Urinary bladder (tissue), 4 donors: ENCODE measurements at places on chromosomes 3 and 15. TPM values are rescaled to one million over a fixed set of nuclear protein-coding genes. Genes with fewer than 3 reads are reported as not detected.

Gene CD200
- 23.0 TPM for total RNA-seq

DNA sequence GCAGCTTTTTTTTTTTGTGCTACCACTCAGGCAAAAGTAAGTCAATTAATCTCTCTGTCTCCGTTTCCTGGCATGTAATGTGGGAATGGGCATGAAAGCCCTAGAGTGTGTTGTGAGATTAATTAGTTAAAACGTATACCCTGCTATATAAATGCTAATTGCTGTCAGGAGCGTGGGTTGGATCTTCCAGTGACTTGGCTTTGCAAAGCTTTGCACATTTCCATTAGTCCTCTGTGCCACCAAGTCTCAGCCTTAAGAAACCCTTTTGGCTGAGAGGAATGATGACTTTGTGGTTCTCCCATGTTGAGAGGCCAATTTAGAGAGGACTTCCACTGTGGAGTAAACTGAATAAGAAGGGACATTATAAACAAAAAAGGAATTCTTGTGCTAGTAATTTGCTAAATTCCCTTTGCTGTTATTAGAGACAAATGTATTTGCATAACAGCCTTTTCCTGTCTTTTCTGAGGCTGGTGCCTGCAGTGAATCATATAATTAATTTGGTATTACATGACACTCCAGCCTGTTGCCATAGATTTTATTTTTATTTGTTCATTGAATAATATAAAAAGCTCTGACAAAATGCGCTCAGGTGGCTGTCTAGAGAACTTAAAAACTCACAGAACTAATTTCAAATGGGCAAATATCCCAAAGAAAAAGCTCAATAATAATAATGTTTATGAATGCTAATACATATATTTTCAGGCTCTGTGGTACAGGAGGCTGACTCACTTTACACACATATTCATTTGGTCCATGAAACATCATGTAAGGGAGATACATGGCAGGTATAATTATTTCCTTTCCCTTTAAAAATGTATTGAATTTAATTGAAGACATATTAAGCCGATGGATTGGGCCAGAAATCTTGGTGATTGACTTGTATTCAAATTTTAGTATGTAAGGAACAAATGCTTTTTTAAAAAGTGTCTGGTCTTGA lies 82.7 kb downstream of the IL1RAP start:
- no peak for DNase-seq

Gene SPATA12
- not detected for total RNA-seq

DNA sequence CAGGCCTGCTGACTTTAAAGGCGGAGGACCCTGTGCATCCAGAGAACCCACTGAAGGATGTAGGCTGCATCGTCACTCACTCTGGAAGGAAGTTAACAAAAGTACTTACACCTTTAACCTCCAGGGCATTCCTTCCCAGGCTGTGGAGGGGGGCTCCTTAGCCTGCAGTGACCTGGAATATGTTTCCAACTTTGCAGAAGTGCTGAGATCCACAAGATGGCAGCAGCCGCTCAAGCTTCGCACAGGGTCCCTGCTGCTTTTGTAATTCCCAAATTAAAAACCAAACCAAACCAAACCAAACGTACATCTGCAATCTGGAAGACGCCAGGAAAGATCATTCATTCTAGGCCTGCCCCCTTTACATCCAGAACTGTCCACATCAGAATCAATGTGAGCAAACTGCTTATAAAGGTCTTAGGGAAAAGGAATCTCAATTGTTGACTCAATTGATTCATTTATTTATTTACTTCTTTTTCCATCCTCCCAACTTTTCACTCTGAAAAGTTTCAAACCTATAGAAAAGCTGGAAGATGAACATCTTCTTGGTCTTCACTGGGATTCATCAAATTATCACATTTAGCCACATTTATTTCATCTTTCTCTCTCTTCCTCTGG lies 70.5 kb upstream of the KLHL25 start:
- no peak for DNase-seq

DNA sequence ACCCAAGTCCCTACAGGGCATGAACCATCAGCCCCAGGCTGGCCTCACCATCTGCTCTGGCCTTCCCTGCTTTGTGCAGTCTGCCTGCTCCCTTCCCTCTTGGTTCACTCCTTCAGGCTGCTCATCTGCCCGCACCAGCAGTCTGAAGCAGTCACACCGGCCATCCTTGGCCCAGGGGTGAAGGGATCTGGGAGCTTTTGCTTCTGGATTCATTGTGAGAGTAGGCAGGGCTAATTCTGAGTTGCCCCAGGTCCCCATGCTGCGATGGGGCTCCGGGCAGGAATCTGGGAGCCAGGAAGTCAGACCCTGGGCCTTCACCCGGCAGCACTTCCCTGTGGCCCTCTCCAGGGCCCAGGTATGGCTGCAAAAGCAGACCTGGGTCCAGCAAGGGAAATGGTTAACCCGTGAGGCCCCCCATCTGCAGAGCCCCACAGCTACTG lies 99.7 kb downstream of the VGLL4 start:
- DNase-seq = no peak

GRCh38 chr3:57949785-57950615 lies 58.2 kb upstream of the FLNB start:
- no peak for DNase-seq

Gene NLGN1
- total RNA-seq = 51.8 TPM

- no peak for DNase-seq
These were observed 34.8 kb upstream of the CEMIP start for GRCh38 chr15:80744415-80744814.

DNA sequence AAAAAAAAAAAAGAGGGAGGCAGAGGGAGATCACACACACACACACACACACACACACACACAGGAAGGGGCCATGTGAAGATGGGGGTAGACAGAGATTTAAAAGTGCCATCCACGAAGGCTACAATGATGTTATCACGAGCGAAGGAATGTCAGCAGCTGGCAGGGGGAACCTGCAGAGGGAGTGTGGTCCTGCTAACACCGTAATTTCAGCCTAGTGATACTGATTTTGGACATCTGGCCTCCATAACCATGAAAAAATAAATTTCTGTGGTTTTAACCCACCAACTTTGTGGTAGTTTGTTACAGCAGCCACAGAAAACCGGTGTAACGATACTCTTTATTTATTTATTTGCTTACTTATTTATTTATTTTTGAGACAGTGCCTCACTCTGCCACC lies 76.0 kb downstream of the TMCO5A start:
- no peak for DNase-seq

Gene SNX33
- 11.1 TPM for total RNA-seq

GRCh38 chr3:64460877-64461276 lies 226.9 kb downstream of the ADAMTS9 start:
- no peak for DNase-seq

GRCh38 chr15:67186688-67187087 lies 67.8 kb downstream of the AAGAB start:
- DNase-seq = no peak

Gene STRA6
- 21.9 TPM for total RNA-seq

DNA sequence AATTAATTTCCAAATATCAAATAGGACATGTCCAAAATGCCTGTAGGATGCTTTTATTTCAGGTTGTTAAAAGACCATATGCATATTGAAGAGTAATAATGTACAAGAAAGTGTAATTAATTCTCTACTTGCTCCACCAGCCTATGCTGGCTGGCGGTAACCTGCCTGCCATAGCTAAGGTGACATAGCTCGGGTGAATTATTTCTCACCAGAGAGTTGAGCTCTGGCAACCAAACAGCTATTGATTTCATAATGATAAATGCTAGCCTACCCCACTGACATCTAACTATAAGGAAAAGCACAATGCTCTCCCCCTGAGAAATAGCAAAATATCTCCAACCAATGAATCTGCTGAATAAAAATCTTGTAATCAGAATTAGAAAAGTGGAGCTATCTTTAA lies 48.9 kb downstream of the GADL1 start:
- no peak for DNase-seq

GRCh38 chr3:3753416-3753815 lies 45.8 kb upstream of the LRRN1 start:
- no peak for DNase-seq

DNA sequence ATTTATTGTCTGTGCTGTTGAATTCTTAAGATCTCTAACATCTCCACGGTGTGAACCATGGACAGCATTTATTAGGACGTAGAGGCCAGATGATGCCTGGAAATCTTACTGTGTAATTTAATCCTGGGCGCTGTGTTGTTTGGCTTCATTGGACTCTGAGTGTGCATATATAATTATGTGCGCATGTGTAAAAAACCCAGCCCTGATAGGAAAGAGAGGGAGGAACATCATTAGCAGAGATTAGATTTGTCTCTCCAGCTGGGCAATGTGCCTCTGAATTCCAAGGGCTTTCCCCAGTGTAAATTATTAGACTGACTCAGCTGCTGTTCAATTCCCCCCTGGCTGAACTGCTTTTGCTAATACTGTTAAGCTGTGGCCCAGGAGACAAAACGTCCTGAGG lies 39.6 kb downstream of the MAP3K13 start:
- DNase-seq = peak; percentile 21

GRCh38 chr3:124333931-124334640 lies 342.2 kb upstream of the ROPN1 start:
- DNase-seq = no peak

DNA sequence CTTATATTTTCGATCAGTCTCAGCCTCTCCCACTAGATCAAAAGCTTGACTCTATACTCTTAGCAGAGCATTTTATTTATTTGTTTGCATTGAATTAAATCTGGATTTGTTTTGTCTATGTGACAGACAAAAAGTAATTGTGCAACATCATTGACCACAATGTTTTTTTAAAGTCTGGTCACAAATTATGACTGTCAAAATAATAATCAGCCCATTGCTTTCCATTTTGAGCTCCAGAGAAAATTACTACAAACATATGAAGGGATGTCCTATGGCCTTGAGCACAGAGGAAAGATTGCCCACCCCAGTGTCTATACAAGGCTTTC lies 82.3 kb downstream of the FSIP1 start:
- DNase-seq = no peak

DNA sequence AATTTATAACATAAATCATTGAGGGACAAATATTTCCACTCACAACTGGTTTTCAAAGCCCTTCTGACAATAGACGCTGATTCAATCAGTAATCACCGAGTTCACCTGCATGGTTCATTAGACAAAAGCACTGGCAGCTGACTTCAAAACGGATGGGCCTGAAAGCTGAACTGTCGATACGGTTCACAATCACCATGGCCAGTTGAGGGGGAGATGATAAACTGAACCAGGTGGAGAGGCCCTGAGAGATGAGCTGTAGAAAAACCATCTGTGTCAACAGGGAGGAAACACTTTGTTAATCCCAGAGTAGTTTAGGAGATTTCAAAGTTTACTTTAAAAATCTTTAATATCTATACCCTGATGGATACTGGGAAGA lies 75.0 kb downstream of the PEX5L start:
- no peak for DNase-seq

Gene ADAMTS17
- 10.7 TPM for total RNA-seq

DNA sequence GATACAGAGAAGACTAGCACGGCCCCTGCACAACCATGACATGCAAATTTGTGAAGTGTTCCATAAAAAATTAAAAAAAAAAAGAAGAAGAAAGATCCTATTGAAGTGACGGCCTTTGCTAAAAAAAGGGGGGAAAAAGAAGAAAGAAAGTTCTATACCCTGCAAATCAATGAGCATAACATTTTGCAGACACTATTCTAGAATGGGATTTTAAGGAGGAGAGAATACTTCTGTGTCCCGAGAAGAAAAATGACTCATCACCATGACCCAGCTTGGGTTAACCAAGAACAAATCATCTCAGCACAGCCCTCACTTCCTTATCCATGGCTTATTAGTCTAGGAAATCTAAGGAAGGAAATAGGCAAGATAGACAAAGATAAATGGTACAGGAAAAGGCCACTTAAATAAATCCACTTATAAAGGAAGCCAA lies 7.4 kb upstream of the SH3BP5 start:
- no peak for DNase-seq

- DNase-seq = no peak
These were observed 126.7 kb downstream of the FOXB1 start for GRCh38 chr15:60130821-60131220.

Gene OCA2
- total RNA-seq = 3.0 TPM

Gene GOLGA8S
- total RNA-seq = 0.21 TPM

Gene GOLGA6D
- not detected for total RNA-seq

Gene CDHR4
- not detected for total RNA-seq

DNA sequence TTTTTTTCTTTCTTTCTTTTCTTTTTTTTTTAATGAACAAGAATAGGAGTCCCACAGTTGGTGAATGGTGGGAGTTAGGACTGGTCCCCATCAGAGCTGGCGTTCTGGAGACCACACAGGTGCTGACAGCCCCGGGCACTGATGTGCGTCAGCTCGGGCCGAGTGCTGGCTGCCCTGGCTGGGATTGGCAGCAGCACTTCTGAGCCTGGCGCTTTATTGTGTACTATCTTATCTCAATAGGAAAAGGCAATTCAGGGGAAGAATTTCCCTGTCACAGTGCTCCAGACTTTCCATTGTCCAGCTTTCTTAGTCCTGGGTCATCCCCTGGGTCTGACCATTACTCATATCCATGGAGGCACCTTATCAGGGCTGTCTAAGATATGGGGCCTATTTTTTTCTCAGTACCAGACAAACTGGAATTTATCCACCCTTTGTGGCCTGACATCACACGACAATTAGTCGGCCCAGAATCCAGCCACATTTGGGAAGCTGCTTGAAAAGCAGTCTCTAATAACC lies 54.1 kb downstream of the TMEM44 start:
- no peak for DNase-seq

DNA sequence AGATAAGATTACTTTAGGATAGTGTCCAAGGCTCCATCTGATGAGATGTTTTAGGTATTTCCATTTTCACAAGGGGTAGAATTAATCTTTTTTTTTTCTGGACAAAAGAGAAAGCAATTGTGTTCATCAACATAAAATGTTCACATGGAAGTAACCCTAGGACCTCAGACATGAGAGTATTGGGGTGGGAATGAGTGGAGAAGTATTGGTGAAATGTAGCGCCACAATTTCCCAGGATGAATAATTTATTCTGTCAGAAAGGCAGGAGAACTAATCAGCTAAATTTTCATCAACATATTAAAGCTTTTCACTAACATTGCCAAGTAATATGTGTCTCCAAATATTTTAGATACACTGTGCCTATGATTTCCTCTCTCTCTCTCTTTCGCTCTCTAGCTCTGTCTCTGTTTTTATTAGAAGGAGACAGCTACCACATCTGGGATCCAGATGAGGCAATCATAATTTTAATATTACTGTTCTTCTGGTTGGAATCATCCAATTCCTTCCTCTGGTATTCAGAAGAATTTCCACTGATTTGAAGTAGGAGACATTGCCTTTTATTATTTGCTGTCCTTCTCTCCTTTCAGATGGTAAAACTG lies 21.6 kb upstream of the ZNF280D start:
- no peak for DNase-seq

DNA sequence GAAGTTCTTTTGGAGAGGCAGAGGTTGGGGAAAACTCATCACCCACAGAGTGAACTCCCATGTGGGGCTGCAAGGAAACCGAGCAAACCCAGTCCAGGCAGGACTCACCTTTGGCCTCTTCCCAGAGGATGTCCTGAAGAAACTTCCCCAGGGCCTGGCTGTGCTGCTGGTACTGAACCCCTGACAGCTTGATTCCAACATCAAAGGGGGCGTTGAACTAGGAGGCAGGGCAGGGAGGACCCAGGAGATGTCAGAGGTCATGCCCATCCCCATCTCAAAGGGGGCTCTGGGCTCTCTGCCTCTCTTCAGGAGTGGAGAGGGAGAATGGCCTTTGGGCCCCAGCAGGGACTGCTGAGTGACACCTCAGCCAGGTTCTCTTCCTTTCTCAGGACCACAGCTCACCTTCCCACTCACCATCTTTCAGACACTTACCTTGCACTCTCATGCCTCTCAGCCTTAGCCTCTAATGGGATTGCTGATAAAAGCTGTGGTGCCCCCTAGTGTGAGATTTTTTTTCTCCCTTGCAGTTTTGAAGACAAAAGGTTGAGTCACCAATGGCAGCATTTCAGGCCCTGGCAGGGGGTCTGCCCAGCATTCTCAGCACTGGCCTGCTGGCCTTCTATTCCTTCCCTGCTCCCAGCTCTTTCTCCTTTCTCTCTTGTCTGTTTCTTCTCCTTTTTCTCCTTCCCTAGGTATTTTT lies 6.0 kb downstream of the GHRL start:
- no peak for DNase-seq
